C1 segment of cervical spinal cord (tissue), 14 donors: ENCODE measurements at places on chromosomes 12 and 14.

- no peak for DNase-seq
Measured at GRCh38 chr14:99195602-99196309, 76.2 kb downstream of the BCL11B start.

DNA sequence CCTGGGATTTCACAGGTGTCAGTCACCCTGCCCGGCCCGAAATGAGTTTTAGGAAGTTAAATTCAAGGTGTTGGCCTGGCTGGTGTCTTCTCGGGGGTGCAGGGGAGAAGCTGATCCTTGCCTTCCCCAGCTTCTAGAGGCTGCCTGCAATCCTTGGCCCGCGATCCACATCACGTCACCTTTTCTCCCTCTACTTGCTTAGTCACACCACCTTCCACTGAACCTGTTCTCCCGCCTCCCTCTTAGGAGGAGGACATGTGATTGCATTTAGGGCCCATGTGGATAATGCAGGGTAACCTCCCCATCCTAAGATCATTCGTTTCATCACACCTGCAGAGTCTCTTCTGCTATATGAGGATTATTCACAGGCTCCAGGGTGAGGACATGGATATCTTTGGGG, 25.4 kb upstream of the ATXN2 start:
- no peak for DNase-seq

GRCh38 chr12:124916374-124917134, 2.1 kb upstream of the UBC start:
- DNase-seq, result no peak

GRCh38 chr12:47135578-47135977, 55.8 kb upstream of the AMIGO2 start:
- DNase-seq, result no peak
